ENCODE measurements at places on chromosomes 7 and 10.

DNA sequence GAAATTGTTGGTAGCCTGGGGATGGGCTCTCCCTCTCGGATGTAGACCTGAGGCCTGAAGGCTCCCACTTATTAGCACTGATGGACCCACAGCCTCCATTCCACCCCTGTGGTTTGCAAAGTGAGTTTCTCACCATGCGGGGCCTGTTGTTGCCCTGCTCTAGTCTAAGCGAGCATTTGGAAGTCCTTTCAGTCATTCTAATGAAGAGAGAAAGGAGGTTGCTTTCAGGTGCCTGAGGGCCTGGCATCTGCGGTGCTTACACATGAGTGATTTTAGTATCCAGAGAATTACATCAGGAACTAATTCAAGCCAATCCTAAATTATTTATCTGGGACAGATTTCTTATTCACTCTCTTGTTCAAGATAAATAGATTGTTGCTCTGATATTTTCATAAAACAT, 61.6 kb downstream of the NAMPT start:
- no peak for DNase-seq

DNA sequence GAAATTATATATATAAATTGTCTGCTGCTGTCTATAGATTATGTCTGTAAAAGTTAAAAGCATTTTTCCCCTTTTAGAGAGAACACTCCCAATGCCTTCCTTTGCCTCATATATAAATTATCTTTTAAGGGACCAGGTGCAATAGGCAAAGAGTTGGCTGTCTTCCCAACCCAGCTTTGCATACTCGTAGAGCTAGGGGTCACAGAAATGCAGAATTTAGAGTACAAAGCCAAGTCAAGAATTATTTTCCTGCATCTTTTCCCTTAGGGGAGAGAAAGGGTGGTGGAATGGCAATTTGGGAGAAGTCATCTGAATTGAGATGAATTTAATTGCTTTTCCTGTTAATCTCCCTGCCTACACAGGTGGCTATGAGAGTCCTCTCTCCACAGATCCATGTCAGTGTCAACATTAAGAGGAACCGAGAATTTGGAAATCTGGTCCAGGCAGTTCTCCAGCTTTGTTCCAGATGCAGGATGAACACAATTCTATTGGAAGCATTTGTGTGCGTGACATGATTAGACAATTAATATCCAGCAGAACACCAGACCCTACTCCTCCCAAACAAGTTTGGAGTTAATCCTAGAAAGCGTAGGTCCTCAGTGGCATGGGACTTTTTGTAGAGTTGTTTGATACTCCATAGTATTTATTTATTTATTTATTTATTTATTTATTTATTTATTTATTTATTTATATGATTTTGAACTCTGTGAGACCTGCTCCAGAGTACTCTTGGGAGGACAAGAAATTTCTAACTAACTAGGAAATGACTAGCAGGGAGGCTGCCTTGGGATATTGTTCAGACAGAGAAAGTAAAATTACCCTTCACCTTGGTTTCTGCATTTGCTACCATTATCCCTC, 80.3 kb upstream of the SKAP2 start:
- no peak for DNase-seq

DNA sequence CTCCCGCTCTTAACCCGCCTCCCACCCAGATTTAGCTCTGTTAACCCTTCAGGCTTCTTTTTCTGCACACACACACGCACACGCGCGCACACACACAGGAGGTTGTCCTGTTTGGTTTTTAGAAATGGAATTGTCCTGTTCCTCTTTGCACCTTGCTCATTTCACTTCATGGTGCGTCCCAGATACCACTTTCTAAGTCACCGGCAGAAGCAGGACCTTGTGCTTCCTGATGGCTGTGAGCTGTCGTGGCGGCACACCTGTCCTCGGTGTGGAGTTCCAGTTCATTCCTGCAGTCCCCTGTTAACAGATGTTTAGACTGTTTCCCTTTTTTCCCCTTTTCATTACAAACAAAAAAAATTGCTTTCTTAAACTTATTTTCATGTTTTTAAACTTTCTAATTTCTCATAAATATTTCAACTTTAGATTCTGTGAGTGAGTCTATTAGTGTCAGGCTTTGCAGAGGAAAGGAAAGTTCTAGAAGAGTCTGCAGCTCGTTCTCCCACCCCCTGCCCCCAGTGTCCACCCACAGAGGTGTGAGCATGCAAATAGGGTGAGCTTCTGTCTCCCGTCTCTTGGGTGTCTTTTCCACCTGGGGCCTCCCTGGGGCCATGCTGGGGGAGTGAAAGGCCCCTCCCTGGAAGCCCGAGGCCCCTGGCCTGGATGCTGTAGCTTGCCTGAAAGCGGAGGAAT, 85.5 kb downstream of the LHPP start:
- DNase-seq: no peak

DNA sequence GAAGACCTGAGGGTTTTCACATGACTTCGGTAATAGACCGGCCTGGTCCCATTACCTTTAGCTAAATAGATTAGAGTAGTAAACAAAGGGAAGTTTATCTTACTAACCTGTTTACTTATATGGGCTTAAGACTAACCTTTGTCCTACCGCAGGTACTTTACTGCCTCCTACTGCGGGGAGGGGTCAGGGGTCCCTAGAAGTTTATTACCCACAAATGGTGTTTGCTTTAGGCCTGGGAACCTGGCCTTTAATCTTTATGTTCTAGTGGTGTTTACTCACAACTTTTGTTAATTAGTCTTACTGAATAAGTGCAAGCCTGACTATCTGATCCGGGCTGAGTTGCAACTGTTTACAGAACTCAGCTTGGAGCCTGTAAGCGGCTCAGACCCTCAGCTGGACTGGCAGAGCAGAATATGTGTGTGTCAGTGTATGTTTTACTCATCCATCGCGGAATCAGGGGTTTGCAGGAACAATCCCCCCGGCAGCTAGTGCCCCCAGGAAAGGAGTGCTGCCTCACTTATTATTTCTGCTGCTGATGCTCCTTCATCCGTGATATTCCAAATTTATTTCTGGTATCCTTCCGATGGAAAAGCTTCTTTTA, 578.9 kb upstream of the SEMA3D start:
- no peak for DNase-seq

DNA sequence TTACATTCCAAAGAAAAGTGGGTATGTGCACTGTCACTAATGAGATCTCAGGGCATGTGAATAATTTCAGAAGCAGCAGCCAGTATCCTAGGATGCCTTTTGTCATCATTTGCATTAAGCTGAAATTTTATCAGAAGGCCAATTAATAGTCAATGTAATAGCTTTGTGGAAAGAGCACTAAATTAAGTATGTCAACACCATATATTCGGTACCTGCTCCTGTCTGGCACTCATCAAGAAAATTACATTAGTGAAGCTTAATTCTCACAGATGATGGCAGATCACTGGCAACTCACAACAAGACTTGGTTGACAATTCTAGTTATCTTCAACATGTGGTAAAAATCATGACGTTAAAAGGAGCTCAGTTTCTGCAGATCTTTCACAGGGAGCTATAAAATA, 271.4 kb downstream of the PARD3 start:
- no peak for DNase-seq

DNA sequence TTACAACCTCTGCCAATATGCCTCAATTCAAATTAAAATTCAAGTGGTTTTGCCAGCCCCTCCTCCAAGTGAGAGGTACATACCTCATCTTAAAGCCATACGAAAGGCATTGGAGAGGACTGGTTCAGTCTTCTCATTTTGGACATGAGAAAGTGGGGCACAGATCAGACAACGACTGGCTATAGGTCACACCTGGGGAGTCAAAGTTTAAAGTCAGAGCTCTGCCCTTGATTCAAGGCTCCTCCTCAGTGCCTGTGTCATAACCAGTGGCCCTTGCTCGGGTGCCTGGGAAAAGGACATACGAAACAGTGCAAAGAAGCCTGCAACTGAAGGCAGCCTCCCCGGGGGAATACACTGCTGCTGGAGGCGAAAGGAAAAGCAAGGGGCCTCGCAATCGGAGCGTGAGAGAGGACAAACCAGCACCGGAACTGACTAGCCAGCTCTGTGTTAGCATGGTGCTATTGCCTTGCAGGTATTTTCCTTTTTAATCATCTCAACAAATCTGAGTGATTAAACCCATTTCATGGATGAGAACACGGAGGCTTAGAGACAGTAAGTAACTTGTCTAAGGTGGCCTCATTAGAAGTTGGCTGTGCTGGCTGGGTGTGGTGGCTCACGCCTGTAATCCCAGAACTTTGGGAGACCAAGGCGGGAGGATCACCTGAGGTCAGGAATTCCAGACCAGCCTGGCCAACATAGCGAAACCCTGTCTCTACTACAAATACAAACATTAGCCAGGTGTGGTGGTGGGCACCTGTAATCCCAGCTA, 1.1 kb upstream of the MTPAP start:
- no peak for DNase-seq

- DNase-seq: no peak
Observed at GRCh38 chr10:14084875-14085274, 245.8 kb downstream of the FRMD4A start.

- no peak for DNase-seq
Observed at GRCh38 chr10:35916791-35917190, 274.7 kb upstream of the FZD8 start.

DNA sequence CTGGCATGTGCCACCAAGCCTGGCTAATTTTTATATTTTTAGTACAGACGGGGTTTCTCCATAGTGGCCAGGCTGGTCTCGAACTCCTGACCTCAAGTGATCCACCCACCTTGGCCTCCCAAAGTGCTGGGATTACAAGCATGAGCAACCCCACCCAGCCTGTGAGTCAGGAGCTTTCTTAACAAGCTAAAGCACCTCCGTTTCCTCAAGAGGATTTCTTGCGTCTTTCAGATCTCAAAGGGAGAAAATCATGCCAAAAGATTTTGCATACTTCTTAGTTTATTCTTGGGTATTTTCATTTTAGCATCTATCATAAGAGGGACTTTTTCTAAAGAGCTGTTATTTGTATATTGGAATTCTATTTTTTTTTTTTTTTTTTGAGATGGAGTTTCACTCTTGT, 47.9 kb upstream of the FOXK1 start:
- DNase-seq: no peak

DNA sequence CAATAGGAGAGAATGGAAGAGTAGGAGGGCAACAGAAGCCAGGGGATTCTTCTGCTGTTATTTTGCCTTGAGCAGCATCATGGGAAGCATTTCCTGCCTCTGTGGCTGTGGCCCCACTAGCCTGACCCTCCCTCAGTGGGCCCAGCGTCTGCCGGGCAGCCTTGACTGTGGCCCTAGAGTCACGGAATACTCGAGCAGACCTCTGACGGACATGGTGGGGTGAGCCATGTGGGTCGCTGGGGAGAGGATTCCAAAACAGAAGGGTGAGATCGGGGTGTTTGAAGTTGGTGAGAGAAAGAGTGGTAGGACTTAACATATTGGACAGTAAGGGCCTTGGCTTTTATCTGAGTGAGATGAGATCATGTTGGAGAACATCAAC, 8.3 kb upstream of the PRKAG2 start:
- DNase-seq: no peak

GRCh38 chr7:38558761-38559345, 72.3 kb downstream of the AMPH start:
- no peak for DNase-seq

DNA sequence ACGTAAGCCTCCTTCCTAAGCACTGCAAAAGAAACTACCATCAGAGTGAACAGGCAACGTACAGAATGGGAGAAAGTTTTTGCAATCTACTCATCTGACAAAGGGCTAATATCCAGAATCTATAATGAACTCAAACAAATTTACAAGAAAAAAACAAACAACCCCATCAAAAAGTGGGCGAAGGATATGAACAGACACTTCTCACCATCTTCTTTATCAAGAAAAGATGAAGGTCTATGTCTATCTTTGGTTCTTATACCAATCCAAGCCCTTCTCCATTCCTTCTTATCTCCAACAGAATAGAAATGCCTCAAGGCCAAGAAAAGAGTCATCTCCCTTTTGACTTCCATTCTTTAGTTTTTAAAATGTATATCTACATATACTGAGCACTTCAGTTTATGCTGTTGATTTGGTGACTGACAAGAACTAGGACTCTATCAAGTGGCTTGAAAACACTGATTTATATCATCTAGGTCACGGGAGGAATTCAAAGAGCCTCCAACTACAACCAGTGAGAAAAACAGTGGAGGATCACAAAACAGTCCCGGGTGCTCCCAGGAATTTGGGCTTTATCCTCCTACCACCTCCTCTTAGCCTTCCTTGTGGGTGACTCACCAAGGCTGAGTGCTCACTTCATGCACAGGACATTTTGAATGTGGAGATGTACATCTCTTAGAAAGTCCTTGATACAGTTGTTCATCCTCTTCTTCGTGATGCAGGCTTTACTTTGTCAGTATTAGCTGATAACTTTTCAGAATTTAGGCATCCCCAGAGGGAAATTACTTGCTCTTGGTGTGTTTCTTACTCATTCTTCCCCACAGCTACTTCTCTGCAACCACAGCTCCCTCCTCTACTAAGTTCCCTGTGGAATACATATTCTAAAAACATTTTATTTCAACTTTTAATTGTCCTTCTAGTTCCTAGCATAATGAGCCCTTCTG, 15.4 kb downstream of the TAS2R41 start:
- DNase-seq: no peak

GRCh38 chr7:130912082-130912861, 178.3 kb upstream of the KLF14 start:
- no peak for DNase-seq

DNA sequence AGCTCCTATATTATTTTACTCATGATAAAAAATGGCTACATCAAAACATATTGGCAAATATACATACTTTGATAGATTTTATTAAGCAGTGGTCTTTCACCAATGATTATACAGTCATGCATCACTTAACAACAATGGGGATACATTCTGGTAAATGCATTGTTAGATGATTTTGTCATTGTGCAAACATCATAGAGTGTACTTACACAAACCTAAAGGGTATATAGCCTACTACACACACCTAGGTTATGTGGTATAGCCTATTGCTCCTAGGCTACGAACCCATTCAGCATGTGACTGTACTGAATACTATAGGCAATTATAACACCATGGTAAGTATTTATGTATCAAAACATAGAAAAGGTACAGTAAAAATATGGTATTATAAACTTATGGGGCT, 98.9 kb upstream of the IL6 start:
- peak; percentile 10 for DNase-seq

DNA sequence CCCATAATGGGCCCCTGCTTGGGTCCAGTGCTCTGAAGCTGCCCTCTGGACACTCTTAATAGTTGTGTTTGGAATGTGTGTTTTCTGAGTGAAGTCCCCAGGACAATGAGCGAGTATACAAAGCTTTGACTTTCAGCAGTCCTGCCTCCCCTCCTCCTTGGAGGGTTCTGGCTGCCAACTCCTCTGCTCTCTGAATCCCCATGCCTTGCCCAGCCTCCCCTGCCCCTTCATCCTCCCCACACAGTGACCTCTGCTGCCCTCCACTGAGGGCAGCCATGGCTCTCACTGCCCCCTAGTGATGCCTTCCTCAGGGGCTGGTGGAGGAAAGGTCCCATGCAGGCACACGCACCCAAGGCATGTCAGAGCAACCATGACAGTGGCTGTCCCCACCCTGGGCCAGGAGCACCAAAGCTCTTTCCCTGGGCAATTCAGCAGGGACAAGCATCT, 40.9 kb downstream of the FRMPD2 start:
- DNase-seq: no peak

DNA sequence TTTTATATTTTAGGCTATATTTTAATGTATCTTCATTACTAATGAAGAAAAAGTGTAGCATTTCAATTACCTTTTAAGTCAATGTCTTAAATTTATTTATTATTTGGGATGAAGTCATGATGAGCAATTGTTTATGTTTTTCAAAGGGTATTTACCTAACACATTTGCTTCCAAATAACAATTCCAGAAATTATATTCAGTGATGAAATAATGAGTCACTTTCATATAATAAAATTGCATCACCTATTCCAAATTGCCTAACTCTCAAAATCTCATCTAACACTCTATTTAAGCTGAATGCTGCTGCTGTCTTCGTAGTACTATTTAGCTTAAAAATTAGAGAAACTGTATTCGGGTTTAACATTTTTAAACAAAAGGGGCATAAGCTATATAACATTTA, 97.7 kb downstream of the PRKG1 start:
- DNase-seq: no peak

Data from NCI-H774 (cell line).